ENCODE measurements at places on chromosomes 4 and X. TPM values are rescaled to one million over a fixed set of nuclear protein-coding genes. Genes with fewer than 3 reads are reported as not detected.

Gene PLAC8
- total RNA-seq = 0.22 TPM

Gene EPHA5
- total RNA-seq = not detected

Gene ARL13A
- total RNA-seq = not detected

Gene ASB5
- not detected for total RNA-seq

Gene TXLNG
- 19.3 TPM for total RNA-seq

Gene CCDC160
- not detected for total RNA-seq

Gene STS
- total RNA-seq = 9.5 TPM

Gene UTP3
- 34.7 TPM for total RNA-seq

Gene PCSK1N
- not detected for total RNA-seq
